Endothelial cell (in vitro differentiated cells): ENCODE measurements at places on chromosomes 12 and 14. TPM values are rescaled to one million over a fixed set of nuclear protein-coding genes. Genes with fewer than 3 reads are reported as not detected.
A peak's percentile ranks its signal among the peaks of the same experiment; 100 is the strongest.

The NACA gene
- total RNA-seq, result 687 TPM

The MLEC gene
- 124 TPM for total RNA-seq

The MANSC1 gene
- total RNA-seq, result 21.7 TPM

The SRRM4 gene
- total RNA-seq, result 3.6 TPM

DNA sequence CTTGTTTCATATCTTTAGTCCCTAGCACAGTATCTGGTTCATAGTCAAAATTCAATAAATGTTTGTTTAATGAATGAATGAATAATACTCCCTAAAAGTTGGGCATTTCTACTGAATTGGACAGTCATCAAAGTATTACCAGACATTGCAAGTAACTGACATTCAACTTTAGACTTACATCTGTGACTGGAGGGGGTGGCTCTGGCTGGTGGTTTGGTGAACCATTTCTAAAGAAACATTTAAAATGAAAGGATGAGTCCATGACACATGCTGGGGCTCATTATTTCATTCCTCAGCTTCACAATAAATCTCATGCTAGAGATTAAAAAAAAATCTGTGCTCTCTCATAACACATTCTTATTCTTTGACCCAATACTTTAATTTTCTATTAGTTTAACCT lies 20.6 kb upstream of the CSRNP2 start:
- DNase-seq, result no peak

- no peak for DNase-seq
Measured at GRCh38 chr14:73944432-73945158, 5.3 kb downstream of the FAM161B start.

- DNase-seq, result peak; percentile 58
Measured at GRCh38 chr12:123532808-123533649, 490 bp downstream of the RILPL1 start.

GRCh38 chr12:107207931-107208525 lies 114.7 kb upstream of the CRY1 start:
- DNase-seq, result no peak

GRCh38 chr14:34164162-34164864 lies 213.4 kb upstream of the EGLN3 start:
- no peak for DNase-seq

- no peak for DNase-seq
Measured at GRCh38 chr12:93237235-93237915, 140.3 kb upstream of the NUDT4 start.
